ENCODE measurements at places on chromosomes 16 and 17.

DNA sequence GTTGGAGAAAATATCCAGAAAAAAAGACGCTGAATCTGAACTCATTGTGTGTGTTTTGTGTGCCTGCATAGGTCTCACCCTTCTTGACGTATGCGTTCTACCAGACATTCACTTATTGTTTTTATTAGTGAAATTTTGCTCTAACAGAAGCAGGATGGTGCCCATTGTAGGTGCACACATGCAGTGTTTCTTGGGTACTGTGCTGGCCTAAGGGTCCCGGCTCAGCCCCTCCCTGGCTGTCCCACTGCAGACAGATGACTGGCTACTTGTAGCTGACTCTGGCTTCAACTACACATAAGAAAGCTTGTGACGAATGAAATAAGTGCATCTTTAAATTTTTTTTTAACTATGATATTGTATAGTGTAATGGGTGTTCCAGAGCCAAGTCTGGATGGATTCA is 227.0 kb downstream of the CBLN1 start:
- no peak for DNase-seq

DNA sequence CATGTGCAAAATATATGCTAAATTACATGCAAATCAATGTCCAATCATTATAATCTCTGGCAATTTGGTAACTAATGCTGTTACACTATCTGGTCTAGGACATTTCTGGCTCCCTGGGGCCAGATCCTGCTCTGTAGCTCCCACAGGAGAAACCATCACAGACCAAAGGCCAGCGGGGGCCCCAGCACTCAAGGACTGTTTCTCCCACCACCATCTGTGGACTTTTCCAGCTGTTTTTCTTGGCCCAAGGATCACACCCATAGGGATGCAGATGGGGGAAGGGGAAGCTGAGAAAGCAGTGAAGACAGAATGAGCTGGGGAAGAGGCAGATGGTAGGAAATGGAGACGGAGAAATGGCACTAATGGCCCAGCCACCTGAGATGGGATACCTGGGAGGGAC is at the start of gene HIGD1B:
Gene HIGD1B (plus strand): TSS at position 298 of the 400 bp plus-strand sequence. CDS start 270 bp downstream, outside the sequence.
- DNase-seq, result no peak

DNA sequence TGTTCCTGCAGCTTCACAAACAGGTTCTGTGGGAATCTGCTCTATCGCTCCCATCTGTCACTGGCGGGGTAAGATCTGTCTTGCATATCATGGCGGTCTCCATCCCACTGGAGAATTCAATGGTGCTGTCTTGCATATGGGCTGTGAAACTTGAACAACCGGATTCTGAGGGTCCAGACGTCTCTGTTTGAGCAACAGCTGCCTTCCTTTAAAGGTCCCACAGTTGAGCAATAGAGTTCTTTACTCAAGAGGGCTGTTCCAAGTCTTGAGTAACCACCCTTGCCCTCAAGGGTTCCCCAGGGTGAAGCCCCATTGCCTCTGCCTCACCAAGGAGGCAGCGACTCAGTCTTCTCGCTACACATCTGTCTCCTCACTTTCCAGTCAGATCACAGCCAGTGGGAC is 50.8 kb downstream of the ZFHX3 start:
- peak; percentile 82 for DNase-seq

DNA sequence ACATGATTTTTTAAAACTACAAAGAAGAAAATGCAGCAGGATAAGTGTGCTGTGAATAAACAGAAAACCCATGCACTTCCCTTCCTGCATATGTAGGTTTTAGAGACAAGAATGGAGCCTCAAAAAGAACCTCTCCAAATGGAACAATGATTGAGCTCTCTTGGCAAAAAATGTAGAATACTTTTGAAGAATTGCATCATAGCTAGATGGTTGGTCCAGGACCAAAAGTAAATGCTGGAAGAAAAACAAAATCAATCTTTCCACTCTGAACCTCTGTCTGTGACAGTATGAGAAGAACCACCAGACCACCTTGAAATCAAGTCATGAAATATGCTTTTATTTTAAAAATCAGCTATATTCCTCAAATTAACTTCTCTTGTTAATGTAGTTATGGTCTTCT is 17.5 kb downstream of the HELZ start:
- peak; percentile 75 for DNase-seq

DNA sequence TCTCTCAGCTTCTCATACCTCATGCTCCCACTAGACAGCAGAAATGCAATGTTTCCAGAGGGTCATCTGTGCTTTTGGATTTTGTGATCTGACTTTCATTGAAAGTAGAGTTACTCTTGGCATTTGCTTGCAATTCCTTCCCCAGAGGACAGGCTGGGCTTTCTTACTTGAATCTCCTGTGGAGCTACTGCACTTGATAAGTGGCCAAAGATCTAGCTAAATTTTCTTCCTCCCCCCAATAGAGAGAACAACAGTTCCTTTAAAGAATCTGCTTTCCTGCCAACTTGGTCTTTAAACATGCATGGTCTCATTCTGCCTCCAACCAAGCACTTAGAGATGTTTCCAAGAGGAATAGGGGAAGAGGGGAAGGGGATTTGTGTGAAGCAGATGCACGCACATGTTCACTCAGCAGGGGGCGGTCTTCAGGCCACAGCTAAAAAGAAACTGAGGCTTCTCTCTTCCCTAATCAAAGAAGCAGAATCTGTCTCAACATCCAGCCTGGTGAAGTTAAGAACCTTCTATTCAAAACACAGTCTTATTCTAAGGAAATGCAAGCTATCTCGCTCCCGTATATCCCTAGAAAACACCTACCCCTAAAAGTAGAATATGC is 229.6 kb downstream of the ZFHX3 start:
- DNase-seq, result peak; percentile 9

GRCh38 chr16:88692861-88693260 is 6.6 kb upstream of the SNAI3 start:
- DNase-seq, result no peak

Data from adipocyte (in vitro differentiated cells).